T-helper 1 cell (primary cell): ENCODE measurements at places on chromosomes 11 and 22.

DNA sequence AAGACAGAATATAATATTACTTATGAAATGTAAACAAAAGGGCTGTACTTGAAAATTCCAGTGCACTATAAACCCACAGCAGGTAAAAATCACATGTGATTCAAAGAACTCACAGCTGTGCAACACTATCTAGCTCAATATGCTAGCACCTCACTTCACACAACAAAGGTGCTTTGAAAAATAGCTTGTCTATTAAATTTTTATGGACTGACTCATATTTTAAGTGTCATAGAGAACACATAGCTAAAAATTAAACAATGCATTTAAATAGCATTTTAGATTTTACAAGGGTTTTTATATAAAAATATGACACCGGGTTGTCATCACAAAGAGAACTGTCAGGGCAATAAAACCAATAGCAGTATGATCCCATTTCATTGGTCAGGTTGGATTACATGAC is 1390.5 kb upstream of the TENM4 start:
- no peak for DNase-seq

DNA sequence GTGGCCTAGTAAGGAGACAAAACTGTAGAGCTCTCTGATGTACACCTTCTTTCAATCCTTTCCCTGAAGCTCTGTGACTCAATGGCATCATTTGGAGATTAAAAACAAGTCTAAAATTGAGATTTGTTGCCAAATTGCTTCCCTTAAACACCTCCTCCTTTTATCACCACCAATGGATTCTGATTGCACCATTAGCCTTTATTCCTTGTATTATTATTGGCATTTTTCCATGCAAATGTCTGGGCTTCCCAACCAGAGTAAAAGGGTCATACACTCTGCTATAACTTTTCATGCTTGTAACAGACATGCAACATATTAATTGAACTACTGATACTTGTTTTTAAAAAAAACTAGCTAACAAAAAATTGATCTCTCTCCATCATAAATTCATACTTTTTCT is 124.2 kb downstream of the CCDC34 start:
- no peak for DNase-seq

DNA sequence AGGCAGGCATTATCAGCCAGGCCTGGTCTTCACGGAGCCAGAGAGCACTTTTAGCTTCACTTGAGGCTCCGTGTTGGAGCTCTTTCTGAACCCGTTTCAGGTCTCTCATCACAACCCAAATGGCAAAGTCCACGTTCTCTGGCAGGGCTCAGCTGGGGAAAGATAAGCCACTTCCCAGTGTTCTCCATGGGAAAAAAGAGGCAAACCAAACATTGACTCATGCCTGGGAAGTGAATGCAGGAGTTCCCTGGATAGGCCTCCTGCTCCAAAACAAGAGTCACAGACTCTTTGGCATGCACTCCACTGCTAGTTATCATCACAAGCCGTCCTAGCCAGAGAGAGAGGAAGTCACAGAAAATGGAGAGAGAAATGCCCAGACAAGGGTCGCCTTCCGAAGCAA is 11.6 kb downstream of the OPCML start:
- no peak for DNase-seq

DNA sequence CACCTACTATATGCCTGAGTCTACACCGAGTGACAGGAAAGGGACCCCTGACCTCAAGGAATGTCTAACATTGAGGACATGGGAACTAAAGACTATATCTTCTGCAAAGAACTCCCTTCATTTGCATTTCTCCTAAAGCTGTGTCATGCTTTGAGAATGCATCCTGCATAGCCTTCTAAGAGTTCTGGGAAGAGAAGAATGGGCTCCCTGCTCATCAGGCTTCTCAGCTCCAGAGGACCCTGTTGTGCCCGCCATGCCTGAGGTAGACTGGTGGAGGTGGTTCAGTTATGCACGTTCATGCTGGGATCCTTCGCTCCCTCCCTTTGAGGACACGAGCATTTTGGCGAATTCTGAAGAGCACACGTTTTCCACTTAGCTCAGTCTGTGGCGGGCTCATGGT is 63.3 kb downstream of the GRIK4 start:
- DNase-seq: no peak

DNA sequence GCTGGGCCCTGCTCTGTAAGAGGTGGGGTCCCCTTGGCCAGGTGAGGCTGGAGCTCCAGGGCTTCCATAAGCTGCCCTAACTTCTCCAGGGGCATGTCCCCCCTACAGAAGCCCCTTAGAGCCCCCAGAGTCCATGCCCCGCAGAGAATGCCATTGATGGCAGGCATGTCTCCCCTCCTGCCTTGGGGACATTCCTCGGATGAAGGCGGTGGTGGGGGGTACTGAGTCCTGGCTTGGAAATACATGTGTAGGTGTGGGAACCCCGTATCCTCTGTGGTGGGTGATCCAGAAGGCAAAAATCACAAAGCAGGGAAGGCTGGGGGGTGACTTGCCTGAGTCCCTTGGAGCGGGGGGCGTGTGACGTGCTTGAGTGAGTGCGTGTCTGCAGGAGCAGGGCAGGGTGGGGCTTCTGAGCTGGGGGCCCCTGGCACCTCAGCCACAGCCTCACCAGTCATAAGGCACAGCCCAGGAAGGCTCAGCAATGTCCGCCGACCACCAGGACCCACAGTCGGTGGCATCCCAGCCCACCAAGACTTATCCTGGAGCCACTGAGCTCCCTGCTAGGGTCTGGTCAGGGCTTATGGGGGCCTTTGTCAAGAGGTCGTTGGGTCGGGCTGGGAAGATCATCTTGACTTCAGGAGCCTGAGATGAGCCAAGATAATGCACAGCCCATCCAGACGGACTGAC is 69.8 kb upstream of the KCNQ1OT1 start:
- DNase-seq: no peak
